Neural crest cell (in vitro differentiated cells): ENCODE measurements at places on chromosomes 5 and 9. TPM values are rescaled to one million over a fixed set of nuclear protein-coding genes. Genes with fewer than 3 reads are reported as not detected.

- no peak overlapping the region for H3K4me3 ChIP-seq
- no peak overlapping the region for H3K27ac ChIP-seq
- DNase-seq, result no peak
- H3K4me1 ChIP-seq, result no peaks in the 10 kb centered on the region
Observed at GRCh38 chr9:269081-269711, 54.5 kb downstream of the DOCK8 start.

- no peak overlapping the region for H3K4me3 ChIP-seq
- no peak for DNase-seq
- H3K4me1 ChIP-seq, result no peaks in the 10 kb centered on the region
- H3K27me3 ChIP-seq, result no peaks in the 10 kb centered on the region
- H3K36me3 ChIP-seq, result no peaks in the 10 kb centered on the region
Observed at GRCh38 chr9:1877951-1878350, 137.2 kb upstream of the SMARCA2 start.

DNA sequence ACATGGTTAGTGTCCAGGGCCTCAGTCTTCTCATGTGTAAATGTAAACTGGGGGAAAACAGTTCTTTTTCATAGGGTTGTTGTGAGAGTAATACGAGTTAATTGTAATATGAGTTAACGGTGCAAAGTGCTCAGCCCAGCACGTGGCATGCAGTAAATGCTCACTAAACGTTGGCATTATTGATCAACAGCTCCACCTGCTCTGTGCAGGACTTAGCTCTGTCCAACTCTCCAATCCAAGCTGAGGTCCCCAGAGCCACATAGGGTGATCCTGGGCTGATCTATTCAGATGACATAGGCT lies 28.3 kb downstream of the SPOCK1 start:
- peaks cover 14% of the 10 kb centered on the region for H3K27me3 ChIP-seq
- no peak overlapping the region for H3K27ac ChIP-seq
- no peaks in the 10 kb centered on the region for H3K36me3 ChIP-seq
- peaks cover 9% of the 10 kb centered on the region for H3K4me1 ChIP-seq
- no peak for DNase-seq
- no peak overlapping the region for H3K4me3 ChIP-seq

- no peak overlapping the region for H3K4me3 ChIP-seq
- H3K27ac ChIP-seq, result no peak overlapping the region
- H3K27me3 ChIP-seq, result no peaks in the 10 kb centered on the region
- H3K4me1 ChIP-seq, result no peaks in the 10 kb centered on the region
- H3K36me3 ChIP-seq, result peaks cover 4% of the 10 kb centered on the region
- DNase-seq, result no peak
Observed at GRCh38 chr9:92278110-92278509, 15.4 kb downstream of the IARS1 start.

GRCh38 chr5:143955141-143955540 lies 143.2 kb downstream of the HMHB1 start:
- H3K27me3 ChIP-seq, result no peaks in the 10 kb centered on the region
- no peaks in the 10 kb centered on the region for H3K4me1 ChIP-seq
- H3K27ac ChIP-seq, result no peak overlapping the region

GRCh38 chr9:13439685-13440476 lies 160.4 kb upstream of the MPDZ start:
- H3K4me1 ChIP-seq, result peaks cover 24% of the 10 kb centered on the region
- H3K36me3 ChIP-seq, result no peaks in the 10 kb centered on the region
- DNase-seq, result no peak
- no peak overlapping the region for H3K4me3 ChIP-seq
- H3K27me3 ChIP-seq, result no peaks in the 10 kb centered on the region
- no peak overlapping the region for H3K27ac ChIP-seq

Gene CER1
- total RNA-seq, result 0.32 and 0.40 TPM in 2 replicates

Gene PCDHGB6
- 53.6 and 53.7 TPM in 2 replicates for total RNA-seq

Gene GDA
- total RNA-seq, result 11.5 and 12.3 TPM in 2 replicates

Gene C1QTNF2
- 0.42 and 0.43 TPM in 2 replicates for total RNA-seq

Gene TMEM174
- total RNA-seq, result not detected in 2 replicates

Gene CDH9
- total RNA-seq, result 0.14 TPM in 1 of 2 replicates, not detected in the other
